RKO (cell line): ENCODE measurements at places on chromosomes 1 and 21.

GRCh38 chr1:206489980-206490770 lies 17.2 kb upstream of the RASSF5 start:
- DNase-seq = peak; percentile 27

- no peak for DNase-seq
Measured at GRCh38 chr1:230087028-230087716, 20.1 kb downstream of the GALNT2 start.

GRCh38 chr1:37692834-37693175 lies 489 bp downstream of the CDCA8 start:
- peak; percentile 60 for DNase-seq

GRCh38 chr1:229848752-229849677 lies 218.0 kb upstream of the GALNT2 start:
- peak; percentile 61 for DNase-seq

DNA sequence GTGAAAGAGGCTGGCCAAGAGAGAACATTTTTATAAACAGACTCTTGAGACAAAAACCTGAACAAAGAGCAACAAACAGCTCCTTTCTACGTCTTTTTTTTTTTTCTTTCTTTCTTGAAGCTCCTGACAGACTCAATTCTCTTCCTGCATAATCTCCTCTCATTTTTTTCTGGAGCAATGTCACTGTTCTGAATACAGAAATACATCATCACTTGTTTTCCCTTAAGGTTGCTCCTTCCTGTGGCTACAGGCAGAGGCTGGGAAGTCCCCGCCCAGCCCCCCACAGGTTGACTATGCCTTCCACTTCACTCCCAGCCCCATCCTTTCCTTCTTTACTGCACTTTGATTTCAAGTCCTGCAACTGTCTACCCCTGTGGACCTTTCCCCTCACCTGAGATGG lies 46.1 kb downstream of the TNR start:
- no peak for DNase-seq
